Activated T-cell treated with anti-CD3 and anti-CD28 coated beads, Interleukin-2, amount 50 U/mL, for 72 hours (primary cell): ENCODE measurements at places on chromosomes 7 and 10.
A peak's percentile ranks its signal among the peaks of the same experiment; 100 is the strongest.

- DNase-seq, result no peak
These were observed 31.2 kb downstream of the ADCYAP1R1 start for GRCh38 chr7:31083210-31083786.

- DNase-seq, result no peak
These were observed 74.5 kb upstream of the VKORC1L1 start for GRCh38 chr7:65798111-65799075.

- peak; percentile 27 for DNase-seq
These were observed 3.9 kb upstream of the SAR1A start for GRCh38 chr10:70174058-70174741.

DNA sequence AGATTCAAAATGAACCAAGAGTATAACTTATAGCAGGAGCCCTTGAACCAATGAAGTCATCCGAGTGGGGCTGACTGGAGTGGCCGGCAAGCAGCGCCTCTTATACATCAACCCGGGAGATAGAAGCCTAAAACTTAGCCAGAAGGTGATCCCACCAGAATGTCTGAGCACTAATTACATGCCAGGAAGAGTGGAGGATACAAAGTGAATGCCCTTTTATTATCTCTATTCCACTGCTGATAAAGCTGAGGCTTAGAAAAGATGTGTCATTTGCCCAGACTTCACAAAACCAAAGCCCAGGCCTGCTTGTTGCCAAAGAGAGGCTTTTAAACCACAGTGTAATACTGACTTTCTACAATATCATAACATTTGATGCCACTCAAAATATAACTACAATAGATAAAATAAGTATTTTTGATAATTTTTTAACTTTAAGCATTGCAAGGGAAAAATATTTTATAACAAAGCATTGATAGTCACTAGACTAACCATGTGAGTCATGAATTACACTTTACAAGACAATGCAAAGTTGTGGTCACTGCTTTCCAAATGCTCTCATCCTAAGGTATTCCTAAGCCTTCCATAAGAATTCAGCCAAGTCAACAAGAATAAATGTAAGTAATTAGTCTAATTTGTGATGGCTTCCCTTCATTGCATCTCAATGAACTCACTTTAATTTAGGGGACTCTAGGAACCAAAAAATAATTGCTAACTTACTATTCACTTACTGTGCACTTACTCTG, 58.6 kb upstream of the ARID5B start:
- DNase-seq, result no peak

GRCh38 chr7:11130012-11130411, 156.3 kb downstream of the PHF14 start:
- peak; percentile 19 for DNase-seq

DNA sequence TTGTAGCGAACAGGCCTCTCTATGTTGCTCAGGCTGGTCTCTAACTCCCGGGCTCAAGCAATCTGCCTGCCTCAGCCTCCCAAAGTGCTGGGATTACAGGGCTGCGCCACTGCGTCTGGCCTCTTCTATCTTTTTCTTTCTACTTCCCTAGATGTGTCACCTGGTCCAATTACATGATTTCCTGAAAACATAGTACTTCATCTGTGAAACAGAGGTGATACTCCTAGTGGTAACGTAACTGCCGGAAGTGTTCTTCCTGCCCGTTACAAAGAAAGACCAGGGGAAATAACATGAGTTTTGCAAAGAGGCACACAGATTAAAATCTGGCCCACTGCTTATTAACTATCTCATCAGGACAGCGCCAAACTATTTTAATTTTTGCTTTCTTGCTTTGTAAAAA, 18.4 kb upstream of the HGF start:
- DNase-seq, result no peak

GRCh38 chr7:155574556-155575290, 28.4 kb upstream of the CNPY1 start:
- no peak for DNase-seq

DNA sequence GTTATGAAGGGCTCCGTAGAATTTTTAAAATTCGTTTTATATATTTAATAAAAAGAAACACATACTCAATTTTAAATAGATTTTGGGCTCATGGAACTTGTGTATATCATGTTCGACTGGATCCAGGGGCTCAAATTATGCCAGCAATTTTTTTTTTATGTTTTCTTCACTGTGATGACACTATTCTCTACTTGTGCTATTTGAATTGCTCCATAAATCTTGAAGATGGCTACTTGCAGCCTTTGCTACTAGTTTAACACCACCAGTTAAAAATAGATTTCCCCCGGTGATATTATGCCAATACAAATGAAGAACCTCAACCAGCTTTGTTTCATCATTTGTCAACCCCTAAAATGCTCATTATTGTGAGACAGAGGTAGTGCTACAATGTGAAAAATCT, 933.2 kb downstream of the IPMK start:
- no peak for DNase-seq

DNA sequence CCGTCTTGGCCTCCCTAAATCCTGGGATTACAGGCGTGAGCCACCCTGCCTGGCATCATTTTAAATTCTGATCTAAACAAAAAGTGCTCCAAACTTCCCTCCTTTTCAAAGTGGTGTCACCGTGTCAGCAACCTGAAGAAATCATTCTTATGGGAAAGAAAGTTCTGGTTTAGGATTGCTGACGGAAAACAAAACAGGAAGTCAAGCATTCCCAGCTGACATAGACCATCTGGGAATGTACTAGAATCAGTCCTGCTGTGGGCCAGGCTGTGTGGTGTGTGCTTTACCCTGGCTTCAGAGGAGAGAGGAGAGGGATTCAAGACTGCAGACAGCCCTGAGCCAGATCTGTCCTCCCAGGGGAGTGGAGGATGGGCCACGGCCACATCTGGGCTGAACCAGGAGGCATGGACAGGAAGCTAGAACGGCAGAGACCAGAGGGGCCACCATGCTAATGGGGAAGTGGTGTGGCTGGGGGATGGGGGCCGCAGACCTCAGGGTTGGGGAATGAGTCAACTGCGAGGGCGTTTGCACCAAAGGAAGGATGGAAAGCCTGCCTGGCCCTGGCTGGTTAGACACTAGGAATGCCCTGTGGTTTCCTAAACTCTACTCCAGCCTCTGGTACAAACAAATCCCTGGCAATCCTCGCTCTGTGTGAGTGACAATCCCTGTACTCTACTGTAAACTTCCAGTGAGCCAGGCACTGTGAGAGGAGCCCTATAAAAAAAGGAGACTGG, 16.7 kb upstream of the CLIP2 start:
- DNase-seq, result peak; percentile 35

DNA sequence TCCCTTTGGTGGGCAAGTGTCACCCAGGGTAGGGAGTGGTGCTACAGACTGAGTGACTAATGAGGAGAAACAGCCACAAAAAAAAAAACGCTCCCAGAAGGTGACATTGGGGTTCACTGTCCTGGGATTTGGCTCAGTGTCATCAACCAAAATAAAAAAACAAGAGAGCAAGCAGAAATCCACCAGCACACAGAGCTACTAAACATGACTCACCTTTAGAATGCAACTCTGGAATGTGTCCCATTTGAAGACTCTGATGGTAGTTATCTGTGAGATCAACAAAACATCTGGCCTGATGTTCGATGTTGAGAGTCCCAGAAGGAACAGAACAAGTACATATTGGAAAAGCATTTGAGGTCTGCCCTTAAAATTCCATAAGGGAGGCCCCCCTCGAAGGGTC, 200.3 kb upstream of the LYZL2 start:
- DNase-seq, result no peak

GRCh38 chr7:151876899-151877777, at the start of gene PRKAG2:
Gene PRKAG2 (minus strand): TSS chr7:151877115. CDS start chr7:151876620, 495 bp downstream.
- peak; percentile 77 for DNase-seq

DNA sequence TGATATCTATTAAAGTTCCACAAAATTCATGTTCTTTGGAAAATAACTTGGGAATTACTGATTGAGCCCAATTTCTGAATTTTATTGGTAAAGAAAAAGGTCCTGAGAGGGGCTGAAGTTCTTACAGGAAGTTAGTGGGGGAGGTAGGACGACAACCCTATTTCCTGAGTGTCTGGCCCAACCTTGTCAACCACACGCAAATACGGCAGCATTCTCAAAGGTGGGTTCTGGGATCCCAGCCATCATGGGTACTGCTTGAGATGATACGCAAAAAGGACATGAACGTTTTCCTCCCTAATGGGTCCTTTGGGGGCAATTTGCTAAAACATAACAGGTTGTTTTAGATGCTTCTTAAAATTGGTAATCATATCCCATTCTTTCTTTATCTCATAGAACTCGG, 2.7 kb upstream of the PDCD4 start:
- no peak for DNase-seq

- DNase-seq, result no peak
These were observed 386.8 kb upstream of the NFE2L3 start for GRCh38 chr7:25765110-25765655.

- no peak for DNase-seq
These were observed 83.0 kb downstream of the C1GALT1 start for GRCh38 chr7:7265081-7266075.

- DNase-seq, result no peak
These were observed 9.6 kb downstream of the NEURL1 start for GRCh38 chr10:103502849-103503660.

GRCh38 chr7:21426286-21427181, 1.3 kb upstream of the SP4 start:
- DNase-seq, result no peak

DNA sequence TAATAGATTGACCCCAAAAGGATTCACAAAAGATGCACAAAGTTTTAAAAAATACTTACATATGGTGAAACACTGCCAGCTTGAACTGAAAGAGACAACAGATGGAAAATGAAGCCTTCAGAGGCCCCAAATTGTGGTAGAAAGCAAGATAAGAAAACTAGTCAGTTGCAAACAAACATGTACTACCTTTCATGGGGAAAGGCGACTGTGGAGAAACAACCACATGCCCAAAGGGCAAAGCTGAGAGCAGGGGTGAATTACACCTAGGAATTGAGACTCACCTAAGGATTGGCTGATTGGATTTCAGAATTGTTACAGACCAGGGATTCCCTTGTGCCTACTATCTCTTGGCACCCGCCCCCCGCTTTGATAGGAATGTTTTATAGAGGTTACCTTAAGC, 13.1 kb downstream of the EPC1 start:
- DNase-seq, result no peak

DNA sequence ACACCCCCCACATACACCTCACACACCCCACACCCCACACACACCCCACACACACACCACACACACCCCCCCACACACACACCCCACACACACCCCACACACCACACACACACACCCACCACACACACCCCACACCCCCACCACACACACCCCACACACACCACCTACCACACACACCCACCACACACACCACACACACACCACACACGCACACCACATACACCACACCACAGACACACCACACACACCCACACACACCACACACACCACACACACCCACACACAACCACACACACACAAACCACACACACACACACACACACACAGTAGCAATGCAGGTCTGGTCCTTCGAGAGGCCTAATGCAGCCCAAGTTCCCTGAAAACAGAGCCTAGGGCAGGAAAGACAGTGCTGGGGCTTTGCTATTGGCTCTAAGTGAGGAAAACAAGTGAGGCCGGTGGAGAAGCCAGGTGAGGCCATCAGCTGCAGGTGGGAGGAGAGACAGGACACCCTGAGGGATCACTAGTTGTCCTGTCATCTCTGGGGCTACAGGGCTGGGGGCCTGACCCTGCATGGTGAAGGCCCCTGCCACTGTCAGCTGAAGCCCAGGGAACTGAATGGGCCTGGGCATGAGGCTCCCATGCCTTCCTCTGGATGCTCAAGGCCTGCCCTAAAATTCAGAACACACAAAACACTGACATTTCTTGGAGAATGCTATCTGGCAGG, 92.6 kb downstream of the CYTH3 start:
- no peak for DNase-seq

- DNase-seq, result no peak
These were observed 1377.4 kb downstream of the XPNPEP1 start for GRCh38 chr10:108545921-108546320.

DNA sequence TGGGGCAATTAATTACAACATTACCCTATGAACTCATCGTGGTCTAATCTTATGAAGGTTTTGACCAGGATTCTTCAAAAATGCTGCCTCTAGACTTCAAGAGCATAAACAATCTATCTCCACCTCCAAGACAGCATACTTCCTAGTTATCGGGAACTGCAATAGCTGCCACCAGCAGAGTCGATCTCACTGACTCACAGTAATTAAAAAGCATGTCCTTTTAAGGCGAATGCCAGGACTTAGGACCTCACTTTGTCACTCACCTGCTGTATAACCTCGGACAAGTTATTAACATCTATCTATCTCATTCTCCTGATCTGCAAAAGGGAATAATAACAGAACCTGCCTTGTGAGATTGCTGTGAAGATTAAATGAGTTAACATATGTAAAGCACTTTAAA, 666.0 kb upstream of the COBL start:
- DNase-seq, result no peak

- no peak for DNase-seq
These were observed 144.3 kb downstream of the AGMO start for GRCh38 chr7:15417341-15417988.

- DNase-seq, result no peak
These were observed 26.1 kb upstream of the DNAJC1 start for GRCh38 chr10:22029445-22030236.

DNA sequence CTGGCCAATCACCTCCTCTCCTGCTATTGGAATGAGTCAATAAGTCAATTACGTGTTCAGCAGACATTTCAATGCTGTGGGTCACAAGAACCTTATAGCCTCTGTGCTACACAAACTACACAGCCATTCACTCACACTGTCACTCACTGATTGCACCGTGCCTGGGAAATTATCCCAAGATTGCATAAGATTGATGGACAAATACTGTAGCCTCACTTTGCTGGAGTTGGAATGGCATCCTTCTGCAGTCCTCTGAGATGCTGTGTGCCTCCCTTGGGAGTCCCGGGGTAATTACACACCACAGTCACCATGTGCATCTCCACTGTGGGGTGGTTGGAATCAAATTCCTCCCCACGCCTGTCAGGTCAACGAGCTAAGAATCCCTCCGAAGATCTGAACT, 358.7 kb upstream of the MGMT start:
- DNase-seq, result no peak

DNA sequence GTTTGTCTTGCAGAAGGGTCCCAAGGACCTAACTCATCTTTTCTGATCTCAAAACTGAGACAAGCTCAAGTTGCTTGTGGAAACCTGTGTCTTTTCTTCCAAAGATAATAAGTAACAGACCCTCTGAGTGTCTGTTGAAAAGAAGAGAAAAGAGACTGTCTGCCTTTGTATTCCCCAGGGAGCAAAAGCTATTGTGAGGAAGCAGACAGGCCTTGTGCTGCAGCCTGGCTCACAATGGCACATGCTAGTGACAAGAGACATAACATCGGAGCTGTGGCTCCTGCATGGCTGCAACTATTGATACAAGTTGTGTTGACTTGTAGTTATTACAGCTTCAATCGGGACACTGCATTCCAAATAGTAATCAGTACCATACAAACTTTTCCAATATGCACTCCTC, 202.9 kb downstream of the DKK1 start:
- DNase-seq, result no peak

DNA sequence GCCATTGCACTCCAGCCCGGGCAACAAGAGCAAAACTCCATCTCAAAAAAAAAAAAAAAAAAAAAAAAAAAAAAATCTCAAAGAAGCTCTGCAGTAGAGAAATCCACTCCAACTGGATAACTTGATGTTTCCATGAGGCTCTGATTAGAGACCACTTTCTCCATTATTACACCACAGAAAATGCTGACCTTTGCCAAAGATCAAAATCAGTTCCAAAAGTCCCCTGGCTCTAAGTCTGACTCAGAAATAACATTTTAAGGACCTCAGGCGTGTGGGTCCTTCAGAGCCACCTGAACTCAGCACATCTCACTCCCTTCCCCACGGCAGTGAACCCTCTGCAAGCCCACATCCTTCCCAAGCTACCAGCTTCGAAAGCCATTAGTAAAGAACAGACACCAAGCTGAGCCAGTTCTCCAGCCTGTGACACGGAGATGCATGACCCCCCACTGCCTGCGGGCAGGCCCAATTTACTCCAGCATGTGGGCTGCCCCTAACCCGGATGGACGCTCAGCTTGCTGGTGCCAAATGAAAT, 13.8 kb upstream of the TMEM120A start:
- peak; percentile 42 for DNase-seq
